ENCODE measurements at places on chromosomes 1 and 21.

GRCh38 chr1:11516961-11517635 lies 38.1 kb downstream of the DISP3 start:
- no peak for DNase-seq

GRCh38 chr1:113551728-113552127 lies 161.4 kb downstream of the MAGI3 start:
- no peak for DNase-seq

- DNase-seq, result no peak
Measured at GRCh38 chr1:20993716-20994575, 182.8 kb downstream of the EIF4G3 start.

- DNase-seq, result no peak
Measured at GRCh38 chr1:85806236-85806965, 98.2 kb upstream of the ZNHIT6 start.

- DNase-seq, result peak; percentile 57
Measured at GRCh38 chr1:54051933-54052430, 1.0 kb downstream of the TMEM59 start.

- no peak for DNase-seq
Measured at GRCh38 chr1:79785964-79786363, 779.4 kb upstream of the ADGRL4 start.

All from hematopoietic multipotent progenitor cell treated with erythropoietin and hydrocortisone succinate and interleukin-3 and kit ligand, for 17 days (in vitro differentiated cells).